LHCN-M2 (cell line): ENCODE measurements at places on chromosomes 2 and 18. TPM values are rescaled to one million over a fixed set of nuclear protein-coding genes. Genes with fewer than 3 reads are reported as not detected.

The CD207 gene
- not detected in 2 replicates for total RNA-seq

The RGPD4 gene
- not detected in 2 replicates for total RNA-seq

The CNTNAP5 gene
- total RNA-seq = not detected in 2 replicates

The LRATD1 gene
- total RNA-seq = 0.26 and 0.57 TPM in 2 replicates

The CEBPZ gene
- 45.4 and 50.4 TPM in 2 replicates for total RNA-seq

The MORN2 gene
- 17.8 and 22.0 TPM in 2 replicates for total RNA-seq

The LINC00305 gene
- not detected in 2 replicates for total RNA-seq

The ARHGAP25 gene
- 0.13 TPM in 1 of 2 replicates, not detected in the other for total RNA-seq
